ENCODE measurements at places on chromosomes 16 and 17.

DNA sequence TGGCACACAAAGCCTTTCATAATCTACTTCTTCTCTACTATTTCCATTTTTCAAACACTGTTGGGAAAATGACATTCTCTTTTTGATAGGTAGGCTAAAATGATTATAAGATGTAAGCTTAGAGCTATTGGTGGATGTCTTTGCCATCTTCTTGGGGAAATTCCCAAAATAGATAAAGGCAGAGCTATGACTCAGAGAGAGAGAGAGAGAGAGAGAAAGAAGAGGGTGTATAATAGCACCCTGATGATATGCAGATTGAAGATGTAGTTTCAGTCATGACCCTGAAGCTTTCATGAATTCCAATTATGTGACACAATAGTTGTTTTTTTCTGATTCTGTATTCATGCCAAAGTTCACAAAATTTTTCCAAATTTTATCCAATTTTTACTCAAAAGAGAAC is 529.1 kb downstream of the HS3ST4 start:
- no peak for DNase-seq

- no peak for DNase-seq
These were observed 610 bp downstream of the C16orf74 start for GRCh38 chr16:85750146-85750826.

DNA sequence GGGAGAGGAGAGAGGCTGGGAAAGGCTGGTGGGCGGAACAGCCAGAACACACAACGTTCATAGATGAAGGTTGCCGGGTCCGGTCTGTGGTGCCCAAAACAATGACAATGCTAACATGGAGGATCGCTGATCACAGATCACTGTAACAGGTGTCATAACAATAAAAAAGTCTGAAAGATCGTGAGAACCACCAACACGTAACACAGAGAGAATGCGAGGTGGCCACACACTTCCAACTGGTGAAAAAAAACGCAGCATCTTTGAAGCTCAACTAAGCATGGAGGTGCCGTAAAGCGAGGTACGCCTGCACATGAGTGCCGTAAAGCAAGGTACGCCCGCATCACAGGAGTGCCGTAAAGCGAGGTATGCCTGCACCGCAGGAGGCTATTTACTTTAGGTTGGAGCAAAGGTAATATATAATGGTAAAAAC is 42.3 kb downstream of the ABR start:
- DNase-seq: peak; percentile 61

- DNase-seq: no peak
These were observed 12.4 kb downstream of the CSF3 start for GRCh38 chr17:40027614-40028012.

GRCh38 chr16:79349803-79350202 is 250.7 kb downstream of the MAF start:
- no peak for DNase-seq

Measured in CD4-positive, alpha-beta T cell (primary cell).